ENCODE measurements at places on chromosomes 4 and X.

GRCh38 chrX:149830192-149830873 lies 48.6 kb downstream of the MAGEA9 start:
- DNase-seq = no peak

DNA sequence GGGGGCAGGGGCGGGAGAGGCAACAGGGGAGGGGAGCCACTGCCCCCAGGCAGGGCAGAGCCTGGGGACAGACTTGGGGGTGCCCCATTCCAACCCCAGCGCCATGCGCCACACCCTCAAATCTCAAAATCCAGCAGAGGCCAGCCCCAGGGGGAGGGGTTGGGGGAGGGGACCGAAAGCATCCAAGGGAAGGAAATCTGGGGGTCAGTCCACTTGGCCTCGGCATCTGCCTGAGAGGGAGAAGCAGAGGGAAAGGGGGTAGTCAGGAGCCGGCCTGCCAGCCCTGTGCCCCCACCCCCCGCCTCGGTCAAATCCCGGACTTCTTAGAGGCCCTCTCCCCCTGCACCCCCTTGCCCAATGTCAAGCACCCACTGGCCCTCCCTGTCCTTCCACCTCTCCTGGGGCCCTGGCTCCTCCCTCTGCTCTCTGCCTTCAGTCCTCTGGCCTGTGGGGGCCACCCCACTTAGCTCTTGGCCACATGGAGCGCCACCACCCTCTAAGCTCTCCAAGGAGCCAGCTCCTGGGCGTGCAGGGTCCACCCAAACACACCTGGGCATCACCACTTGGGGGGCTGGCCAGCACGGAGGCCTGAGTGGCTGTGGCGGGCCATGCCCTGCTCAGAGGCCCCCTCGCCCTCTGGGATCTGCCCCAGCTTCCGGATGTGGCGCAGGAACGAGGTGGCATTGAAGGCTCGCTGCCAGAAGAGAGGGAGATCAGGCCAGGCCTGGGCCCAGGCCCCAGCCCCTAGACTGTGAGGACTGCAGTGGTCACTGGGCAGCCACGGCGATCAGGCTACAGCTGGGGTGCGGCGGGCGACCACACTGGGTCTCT lies 3.5 kb downstream of the PNCK start:
- DNase-seq = no peak

- no peak for DNase-seq
Observed at GRCh38 chr4:90122355-90122748, 4.8 kb upstream of the CCSER1 start.

DNA sequence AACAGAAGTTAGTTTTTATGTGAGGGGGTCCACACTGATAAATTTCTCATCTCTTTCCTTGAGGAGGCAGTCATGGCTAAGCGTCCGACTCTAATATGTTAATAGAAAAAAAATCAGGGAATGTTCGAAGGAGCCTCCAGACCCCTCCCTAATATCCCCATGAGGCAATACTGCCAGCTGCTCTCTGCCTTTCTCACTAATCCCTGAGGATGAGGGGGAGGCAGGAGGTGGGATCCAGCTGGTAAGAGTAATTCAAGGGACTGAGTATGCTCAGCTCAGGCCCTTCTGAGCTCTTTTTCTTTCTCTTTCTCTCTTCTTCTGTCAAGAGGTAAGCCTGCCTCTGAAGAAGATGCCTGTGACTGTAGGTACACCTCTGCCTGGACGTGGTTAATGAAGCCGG lies 51.7 kb downstream of the PIR start:
- DNase-seq = no peak

DNA sequence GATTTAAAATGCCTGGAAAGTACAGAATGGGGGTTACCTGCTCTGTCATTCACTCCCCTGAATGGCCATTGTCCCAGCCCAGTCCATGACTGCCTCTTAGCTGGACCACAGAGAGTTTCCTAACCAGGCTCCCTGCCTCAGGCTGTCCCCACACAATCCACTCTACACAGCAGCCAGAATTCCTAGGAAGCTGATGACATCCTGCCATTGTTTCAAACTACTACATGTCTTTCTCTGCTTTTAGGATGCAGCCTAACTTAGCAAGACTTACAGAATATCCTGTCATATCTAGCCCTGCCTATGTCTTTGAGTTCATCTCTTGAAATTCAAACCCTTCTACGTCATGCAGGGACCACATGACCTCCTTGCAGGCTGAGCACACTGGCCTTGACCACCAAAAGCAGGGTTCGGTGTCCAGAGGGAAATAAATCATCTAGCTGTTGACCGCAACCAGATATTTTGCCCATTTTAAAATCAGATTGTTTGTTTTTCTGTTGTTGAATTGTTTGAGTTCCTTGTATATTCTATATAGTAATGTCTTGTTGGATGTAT lies 16.1 kb upstream of the CRMP1 start:
- DNase-seq = no peak

DNA sequence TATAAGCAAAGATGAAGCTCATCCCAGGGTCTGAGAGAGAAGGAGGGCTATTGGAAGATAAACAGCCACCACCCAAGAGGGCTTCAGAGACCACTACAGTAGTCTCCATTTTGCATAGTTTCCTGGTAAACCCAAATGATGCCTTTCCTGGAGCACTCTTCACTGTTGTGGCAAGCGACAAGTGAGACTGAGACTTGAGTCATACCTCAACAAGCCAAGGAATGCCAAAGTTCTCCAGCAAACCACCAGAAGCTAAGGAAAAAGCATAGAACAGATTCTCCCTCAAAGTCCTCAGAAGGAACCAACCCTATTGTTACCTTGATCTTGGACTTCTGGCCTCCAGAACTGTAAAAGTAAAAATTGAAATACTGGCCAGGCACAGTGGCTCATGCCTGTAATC lies 65.9 kb downstream of the LARP7 start:
- DNase-seq = no peak

- no peak for DNase-seq
Observed at GRCh38 chr4:89712141-89712540, 124.8 kb downstream of the SNCA start.

DNA sequence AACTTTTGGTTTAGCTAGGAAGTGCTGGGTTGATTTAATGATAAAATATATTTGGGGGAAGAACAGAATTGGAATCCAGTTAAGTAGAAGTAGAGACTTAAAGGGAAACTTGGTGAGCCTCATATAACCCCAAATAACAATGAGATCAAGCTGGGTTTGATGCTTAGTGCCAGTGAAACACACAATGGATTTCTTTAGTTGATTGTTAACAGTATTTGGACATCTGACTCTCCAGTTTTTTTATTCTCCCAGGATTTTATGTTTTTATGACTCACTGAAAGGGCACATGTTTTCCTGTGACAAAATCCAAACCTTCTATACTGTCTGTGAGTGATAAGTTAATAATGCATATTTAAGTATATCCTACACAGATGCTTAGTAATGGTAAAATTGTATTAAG lies 2.7 kb upstream of the NEUROG2 start:
- no peak for DNase-seq

GRCh38 chr4:70399319-70399718 lies 1.6 kb downstream of the OPRPN start:
- DNase-seq = no peak

- no peak for DNase-seq
Observed at GRCh38 chr4:508675-509638, 9.9 kb downstream of the PIGG start.

DNA sequence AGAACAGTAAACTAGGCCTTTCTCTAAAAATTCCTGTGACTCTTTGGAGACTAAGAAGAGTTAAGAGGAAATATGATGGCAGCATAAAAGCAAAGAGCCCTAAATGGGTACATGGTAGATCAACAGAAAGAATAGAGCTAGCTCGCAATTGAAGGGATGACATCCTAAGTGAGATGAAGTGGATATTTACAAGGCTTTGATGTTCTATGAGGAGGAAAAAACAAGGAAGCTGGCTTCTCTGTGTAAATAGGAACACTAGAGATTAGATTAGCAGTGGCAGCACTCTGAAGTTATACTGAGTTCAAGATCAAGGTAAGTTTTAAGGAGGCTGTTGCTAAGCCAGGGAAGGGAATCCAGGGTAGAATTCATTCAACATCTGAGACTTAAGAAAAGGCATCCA lies 73.1 kb upstream of the MBNL3 start:
- no peak for DNase-seq

- DNase-seq = no peak
Observed at GRCh38 chr4:173502282-173502681, 27.7 kb downstream of the HAND2 start.

- no peak for DNase-seq
Observed at GRCh38 chr4:85953651-85954018, 406.2 kb downstream of the MAPK10 start.

DNA sequence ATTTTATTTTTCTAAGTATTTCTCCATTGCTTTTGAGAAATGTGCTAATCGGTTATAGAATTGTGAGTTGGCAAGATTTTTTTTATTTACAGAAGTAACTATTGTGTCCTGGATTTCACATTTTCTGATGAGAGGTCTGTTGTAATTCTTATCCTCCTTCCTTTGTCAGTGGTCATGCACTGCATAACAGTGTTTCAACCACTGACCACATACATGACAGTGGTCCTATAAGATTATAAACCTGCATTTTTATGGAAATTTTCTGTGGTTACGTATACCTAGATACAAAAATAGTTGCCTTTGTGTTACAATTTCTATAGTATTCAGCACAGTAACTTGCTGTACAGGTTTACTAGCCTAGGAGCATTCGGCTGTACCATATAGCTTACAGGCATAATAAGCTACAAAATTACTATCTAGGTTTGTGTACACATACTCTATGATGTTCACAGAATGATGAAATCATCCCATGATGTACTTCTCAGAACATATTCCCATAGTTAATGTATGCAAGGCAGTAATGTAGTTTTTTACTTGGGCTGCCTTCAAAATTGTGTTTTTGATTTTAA lies 47.8 kb downstream of the APELA start:
- DNase-seq = no peak

DNA sequence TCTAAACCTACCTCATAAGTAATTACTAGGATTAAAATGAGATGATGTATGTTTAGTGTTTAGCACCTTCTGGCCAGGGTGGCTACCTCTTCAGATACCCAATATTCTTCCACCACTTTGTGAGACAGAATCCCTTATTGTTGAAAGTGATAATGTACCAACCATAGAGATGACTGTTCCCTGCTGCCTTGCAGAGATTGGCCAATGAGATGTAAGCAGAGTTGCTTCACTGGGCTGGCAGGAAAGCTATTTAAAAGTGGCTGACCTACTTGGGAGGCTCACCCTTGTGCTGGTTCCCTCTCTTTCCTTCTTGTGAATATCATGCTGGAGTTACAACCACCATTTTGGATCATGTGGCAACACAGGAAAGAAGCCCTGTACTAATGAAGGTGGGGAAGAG lies 58.9 kb downstream of the TMEM154 start:
- no peak for DNase-seq

- DNase-seq = no peak
Observed at GRCh38 chr4:165288639-165289422, 38.6 kb upstream of the MSMO1 start.

- no peak for DNase-seq
Observed at GRCh38 chr4:181301735-181302710, 941.2 kb upstream of the TENM3 start.

DNA sequence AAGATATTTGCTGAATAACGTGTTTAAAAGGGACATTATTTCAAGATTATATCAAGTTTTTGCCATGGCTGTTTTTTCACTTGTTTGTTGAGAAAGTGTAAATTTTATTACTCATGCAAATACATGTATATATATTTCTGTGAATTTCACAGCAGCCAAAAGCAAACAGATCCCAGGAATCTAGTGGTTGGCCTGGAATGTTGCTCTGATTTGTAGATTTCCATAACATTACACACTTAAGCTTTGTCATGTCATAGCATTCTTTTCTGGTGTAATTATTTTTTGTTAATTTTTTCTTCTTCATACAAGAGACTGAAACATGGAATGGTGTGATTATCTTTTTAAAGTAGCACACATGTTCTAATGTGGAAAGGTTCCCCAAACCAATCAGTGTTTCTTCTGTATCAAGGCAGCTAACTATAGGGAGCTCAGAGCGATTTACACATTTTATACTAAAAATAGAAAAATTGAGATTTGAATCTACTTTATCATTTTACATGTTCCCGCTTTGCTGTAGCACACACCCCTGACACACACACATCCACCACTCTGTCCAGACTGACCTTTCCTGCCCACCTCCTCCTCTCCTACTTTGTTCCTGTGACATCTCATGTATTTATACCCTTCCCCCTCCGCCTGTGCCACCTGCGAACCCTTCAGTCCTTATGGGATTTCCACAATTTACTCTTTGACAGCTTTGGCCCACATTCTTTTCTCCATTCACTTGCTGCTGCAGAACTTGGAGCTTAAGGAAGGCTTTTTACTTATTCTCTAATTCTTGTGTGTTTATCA lies 20.3 kb downstream of the RUFY3 start:
- no peak for DNase-seq

- no peak for DNase-seq
Observed at GRCh38 chr4:112379306-112379705, 82.1 kb downstream of the ALPK1 start.

DNA sequence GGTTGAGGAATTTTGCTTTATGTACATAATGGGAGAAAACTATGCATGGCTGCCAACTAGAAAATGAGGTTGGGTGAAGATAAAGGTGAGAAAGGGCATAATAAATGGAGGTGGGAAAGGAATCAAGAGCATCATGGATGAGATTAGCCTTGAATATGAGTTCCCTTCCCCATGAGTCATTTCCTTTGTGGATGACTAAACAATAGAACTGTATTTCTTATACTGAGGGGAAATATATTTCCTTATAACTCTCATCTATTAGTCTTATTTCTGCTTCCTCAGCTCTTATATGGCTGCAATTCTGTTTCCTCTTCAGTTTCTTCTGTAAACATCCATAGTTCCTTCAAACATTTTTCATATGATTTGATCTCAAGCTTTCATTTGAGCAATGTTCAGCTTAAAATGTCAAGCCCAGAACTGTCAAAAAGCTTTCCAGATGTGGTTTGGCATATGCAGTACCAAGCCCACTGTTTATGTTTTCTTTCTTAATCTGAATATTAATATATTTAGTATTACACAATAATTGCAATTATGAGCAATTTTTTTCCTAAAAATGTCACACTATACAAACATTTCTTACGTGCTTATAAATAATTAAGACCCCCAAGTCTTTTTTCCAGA lies 100.7 kb upstream of the GRPR start:
- no peak for DNase-seq

DNA sequence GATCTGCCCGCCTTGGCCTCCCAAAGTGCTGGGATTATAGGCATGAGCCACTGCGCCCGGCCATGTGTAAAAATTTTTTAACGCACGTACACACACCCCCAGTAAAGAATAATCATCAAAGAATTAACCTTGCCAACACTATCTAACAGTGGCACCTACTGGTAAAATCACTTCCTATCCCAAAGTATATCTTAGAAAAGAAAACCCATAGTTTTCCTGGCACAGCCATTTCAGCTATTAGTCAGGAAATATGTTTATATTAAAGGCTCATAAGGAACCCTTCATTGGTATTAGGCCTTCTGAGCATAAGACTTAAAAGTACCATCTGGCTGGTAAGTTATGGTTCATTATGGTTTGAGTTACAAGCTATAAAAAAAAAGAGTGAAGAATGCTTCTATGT lies 14.1 kb downstream of the S100G start:
- no peak for DNase-seq

- no peak for DNase-seq
Observed at GRCh38 chr4:141455651-141456050, 180.7 kb upstream of the IL15 start.

All from stimulated activated CD8-positive, alpha-beta memory T cell treated with anti-CD3 and anti-CD28 coated beads, Interleukin-15, amount 100 ng/mL, for 48 hours (primary cell).